Midbrain (tissue), 1 donor: ENCODE measurements at places on chromosomes 5 and 9.
A peak's percentile ranks its signal among the peaks of the same experiment; 100 is the strongest.

GRCh38 chr9:73199886-73200285, 48.2 kb downstream of the ANXA1 start:
- DNase-seq: no peak

GRCh38 chr9:10251490-10251889, 361.3 kb downstream of the PTPRD start:
- DNase-seq: no peak

GRCh38 chr9:28086881-28087280, 513.6 kb upstream of the C9orf72 start:
- no peak for DNase-seq

- DNase-seq: no peak
Observed at GRCh38 chr5:115962239-115962564, at the start of gene LVRN. LVRN (plus strand) TSS chr5:115962475; CDS start chr5:115962618, 143 bp downstream.

GRCh38 chr9:18566121-18566520, 92.2 kb downstream of the ADAMTSL1 start:
- no peak for DNase-seq

DNA sequence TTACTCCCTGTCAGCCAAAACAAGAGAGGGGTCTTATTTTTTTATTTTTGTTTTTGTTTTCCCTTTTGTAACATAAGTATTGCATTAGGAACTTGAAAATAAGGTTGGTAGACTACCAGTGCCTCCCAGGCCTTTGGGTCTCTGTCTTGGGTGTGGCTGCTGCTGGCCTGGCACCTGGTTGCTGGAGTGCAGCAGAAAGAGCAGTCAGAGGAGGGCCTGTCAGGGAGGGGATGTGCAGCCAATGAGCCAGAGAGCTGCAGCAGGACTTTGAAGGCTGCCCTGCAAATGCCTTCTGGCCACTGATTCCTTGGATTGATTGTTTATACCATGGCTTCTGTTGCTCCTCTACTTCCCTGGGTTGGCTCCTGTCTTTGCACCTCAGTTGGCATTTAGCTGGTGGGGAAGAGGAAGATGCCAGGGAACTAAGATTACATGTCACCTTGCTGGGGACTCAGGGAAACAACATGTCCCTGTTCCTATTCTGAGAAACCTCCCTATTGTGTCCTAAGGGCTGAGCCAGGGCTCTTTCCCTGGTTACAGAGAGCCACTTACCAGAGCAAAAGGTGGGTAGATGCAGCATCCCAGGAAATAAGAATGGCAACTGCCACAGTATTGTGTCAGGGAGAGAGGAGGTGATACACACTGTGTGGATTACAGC, 66.6 kb downstream of the ANGPTL2 start:
- DNase-seq: no peak

DNA sequence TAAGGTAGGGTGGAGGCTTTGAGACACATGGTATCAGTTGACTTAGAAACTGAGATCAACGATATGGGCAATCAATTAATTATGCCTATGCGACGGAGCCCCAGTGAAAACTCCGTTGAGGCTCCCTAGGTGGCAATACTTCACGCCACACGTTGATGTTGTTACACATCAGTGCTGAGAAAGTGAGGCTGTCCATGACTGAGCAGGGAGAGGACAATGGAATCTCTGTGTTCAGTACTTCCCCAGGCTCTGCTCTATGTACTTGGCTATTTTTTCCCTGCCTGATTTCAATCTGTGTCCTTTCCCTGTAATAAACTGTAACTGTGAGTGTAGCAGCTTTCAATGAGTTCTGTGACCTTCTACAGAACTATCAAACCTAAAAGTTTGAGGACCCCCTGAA, 211.7 kb downstream of the SNCAIP start:
- no peak for DNase-seq

DNA sequence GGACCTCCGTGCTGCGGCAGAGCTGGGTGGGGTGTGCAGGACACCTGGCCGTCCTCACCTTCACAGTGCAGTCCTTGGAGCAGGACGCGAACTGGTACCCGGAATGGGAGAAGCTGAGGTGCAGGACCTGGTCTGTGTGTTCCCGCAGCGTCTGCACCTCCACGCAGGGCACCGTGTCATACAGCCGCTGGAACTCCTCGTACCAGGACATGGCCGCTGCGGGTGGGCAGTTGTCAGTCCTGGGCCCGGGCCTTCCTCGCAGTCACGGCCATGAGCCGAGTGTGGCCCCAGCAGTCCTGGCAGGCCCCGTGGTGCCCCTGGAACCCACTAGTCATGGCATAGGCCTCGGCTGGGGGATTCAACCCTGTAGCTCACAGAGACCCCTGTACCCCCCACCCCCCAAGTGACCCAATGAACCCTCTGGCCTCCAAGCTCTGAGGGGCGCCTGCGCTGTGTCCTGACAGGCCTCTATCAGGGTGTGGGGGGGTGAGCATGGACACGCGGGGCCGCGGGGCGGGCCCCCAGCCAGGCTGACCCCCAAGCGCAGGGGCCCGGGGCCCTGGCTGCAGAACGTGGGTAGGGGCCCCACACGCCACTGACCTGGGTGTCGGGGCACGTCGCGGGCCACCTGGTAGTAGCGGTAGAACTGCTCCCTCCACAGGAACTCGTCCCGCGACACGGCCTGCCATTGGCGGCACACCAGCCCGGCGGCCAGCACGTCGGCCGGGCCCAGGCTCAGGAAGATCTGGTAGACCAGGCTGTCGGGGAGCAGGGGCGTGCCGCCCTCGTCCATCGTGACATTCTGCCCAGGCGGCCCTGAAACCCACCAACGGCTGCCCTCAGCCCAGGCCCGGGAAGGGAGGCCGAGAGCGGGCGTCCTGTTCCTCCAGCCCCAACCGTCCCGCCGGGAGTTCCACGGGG, 987 bp downstream of the FBXW5 start:
- DNase-seq: no peak

DNA sequence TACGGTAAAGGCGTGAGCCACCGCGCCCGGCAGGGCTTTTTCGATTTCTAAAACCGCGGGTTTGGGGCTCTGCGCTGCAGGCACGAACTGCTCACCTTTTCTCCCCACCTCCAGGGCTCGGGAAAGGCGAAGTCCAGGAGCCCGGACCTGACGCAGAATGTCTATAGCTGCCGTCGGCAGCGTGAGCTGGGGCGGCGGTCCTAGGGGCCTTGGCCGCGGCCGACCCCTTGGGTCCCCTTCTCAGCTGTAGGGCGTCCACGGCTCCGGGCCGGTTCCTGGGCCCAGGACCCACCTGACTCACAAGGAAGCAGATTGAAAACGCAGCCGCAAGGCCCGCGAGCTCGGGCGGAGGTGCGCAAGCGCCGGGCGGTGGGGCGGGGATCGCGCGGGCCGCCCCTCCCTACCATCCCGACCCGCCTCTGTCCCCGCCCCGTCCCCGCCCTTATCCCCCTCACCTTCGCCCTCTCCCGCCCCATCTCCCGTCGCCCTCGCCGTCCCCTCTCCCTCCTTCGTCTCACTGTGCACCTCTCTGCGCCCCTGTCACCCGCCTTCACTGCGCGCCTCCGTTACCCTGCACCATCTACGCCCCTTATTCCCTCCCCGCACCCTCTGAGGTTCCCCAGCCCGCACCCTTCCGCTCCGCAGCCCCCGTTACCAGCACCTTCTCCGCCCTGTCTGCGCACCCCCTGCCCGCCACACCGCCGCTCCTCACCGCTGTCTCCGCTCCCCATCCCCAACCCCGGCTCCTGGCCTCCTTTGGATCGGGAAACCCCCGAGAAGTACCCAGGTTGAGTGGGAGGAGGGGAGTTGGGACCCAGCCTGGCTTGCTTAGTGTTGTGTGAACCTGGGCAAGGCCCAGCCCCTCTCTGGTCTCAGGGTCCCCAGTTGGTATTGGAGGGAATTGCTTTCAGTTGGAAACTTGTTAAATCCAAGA, at the start of gene HDHD3:
TSS of gene HDHD3 (minus strand) at position 353 of the 934 bp plus-strand sequence. CDS start 2,632 bp downstream, outside the sequence.
- DNase-seq: peak; percentile 71

DNA sequence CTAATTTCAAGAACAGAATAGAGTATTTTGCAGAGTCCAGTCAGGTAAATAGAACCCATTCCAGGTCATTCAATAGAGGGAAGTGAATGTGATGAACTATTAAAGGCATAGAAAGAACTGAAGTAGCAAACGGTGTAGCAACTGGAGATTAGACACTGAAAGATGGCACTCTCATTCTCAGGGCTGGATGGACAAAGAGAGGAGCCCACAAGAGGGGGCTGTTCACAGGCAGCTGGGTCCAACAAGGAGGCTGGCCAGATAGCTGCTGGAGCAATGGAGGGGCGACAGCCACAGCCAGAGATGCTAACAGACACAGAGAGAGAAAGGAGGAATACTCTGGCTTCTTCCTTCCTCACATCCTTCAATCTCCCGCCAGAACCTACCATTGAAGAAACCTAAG, 93.1 kb upstream of the SMARCA2 start:
- DNase-seq: no peak

- DNase-seq: no peak
Observed at GRCh38 chr5:153658149-153658548, 167.7 kb downstream of the GRIA1 start.

DNA sequence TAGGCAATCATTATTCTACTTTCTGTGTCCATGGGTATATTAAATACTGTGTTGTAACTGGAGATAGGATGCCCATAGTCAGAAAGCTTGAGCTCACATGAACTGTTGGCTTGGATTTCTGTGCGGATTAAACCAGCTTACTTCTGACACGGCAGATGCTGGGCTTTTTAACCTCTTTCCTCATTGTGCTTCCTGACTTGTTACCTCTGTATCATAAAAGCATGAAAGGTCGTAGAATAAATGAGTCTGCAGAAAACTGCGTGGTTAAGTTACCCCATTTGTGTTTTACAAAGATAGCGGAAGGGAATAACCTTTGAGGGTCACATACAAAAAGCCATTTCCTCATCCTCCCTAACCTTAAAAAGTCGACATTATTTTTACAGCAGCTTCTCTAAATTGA, 199.5 kb upstream of the DMRT1 start:
- DNase-seq: no peak

DNA sequence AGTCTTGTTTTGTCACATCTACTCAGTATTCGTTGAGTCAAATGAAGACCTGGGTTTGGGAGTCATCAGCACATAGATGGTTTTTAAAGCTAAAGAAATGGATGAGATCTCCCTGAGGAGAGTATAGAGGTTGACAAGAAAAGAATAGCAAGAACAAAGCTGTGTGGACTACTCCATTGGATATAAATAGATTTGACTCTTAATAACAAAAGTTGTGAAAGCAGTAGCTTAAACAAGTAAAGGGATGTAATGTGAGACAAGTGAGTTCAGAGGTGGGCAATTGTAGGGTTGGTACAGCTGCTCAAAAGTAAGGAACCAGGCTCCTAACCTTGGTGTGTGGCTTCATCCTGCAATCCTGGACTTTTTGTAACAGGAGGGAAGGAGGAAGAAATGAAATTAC, 49.3 kb downstream of the CSNK1G3 start:
- no peak for DNase-seq

DNA sequence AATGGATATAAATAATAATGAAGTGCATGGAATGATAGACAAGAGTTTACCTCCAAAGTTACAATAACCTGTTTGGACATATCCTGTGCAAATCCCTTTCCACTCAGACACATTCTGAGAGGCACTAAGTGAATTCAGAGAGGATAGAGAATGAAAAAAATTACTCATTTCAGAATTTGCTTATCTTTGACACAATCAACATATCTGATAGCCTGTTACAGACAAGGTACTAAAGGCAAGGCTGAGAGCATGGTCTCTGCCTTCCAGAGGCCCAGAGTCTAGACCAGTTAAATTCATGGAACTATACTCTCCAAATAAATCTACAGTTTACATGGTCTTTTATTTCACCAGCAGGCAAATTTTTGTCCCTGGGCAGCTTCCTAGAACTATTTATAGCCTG, 371.8 kb upstream of the PTGER4 start:
- DNase-seq: no peak

DNA sequence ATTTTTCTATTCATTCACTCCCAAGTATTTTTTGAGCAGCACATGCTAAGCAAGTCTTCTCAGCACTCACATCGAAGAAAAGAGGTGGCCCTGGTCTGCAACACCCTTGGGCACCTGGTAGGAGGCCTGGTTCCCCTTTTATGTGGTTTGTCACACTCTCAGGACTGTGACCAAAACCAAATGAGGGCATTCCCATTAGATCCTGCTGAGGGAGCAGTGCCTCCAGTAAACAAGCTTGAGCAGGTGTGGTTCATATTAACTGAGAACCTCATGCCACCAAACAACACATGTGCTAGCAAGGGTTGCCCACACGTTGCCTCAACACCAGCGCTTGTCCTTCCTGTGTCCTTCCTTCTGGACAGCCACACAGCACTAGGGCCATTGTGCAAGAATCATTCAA, 26.9 kb upstream of the SYK start:
- DNase-seq: no peak

GRCh38 chr5:74638970-74639806, 1.3 kb downstream of the ENC1 start:
- no peak for DNase-seq

- DNase-seq: no peak
Observed at GRCh38 chr5:171268700-171269620, 40.1 kb upstream of the TLX3 start.

GRCh38 chr9:73229543-73229942, 77.9 kb downstream of the ANXA1 start:
- DNase-seq: no peak

- DNase-seq: no peak
Observed at GRCh38 chr5:5985332-5985731, 393.0 kb downstream of the MED10 start.

GRCh38 chr9:68567565-68567964, 26.9 kb upstream of the TMEM252 start:
- DNase-seq: no peak

DNA sequence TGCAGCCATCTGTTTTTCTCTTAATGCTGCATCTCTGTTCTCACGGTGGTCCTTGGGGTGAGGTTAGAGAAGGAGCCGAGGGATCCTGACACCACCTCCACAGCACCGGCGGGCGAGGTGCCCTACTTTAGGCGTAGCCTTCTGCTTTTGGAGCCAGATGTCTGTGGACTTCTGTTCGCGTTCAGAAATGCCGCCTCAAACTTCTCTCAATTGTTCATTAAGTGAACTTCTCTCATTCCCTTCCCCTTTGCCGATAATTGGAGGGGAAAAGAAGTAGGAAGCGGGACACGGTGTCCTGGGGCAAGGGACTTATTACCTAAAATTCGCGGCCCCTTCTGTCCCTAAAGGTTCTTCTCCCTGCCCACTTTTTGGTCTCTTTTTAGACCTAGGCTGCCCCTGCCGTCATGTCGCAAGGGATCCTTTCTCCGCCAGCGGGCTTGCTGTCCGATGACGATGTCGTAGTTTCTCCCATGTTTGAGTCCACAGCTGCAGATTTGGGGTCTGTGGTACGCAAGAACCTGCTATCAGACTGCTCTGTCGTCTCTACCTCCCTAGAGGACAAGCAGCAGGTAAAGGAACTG, 455 bp downstream of the KIF20A start:
- no peak for DNase-seq

DNA sequence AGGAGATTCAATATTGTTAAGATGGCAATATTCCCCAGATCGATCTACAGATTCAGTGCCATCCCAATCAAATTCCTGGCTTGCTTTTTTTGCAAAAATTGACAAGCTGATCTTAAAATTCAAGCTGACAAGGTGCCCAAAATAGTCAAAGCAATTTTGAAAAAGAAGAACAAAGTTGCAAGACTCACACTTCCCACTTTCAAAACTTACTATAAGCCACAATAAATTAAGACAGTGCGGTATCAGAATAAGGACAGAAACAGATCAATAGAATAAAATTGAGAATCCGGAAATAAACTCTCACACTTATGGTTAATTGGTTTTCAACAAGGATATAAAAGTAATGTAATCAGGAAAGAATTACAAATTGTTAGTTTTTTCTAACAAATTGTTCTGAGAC, 97.1 kb downstream of the NRG2 start:
- DNase-seq: no peak

GRCh38 chr5:54217826-54218503, 92.4 kb downstream of the ARL15 start:
- DNase-seq: peak; percentile 75
